ENCODE measurements at places on chromosomes 4 and X.

DNA sequence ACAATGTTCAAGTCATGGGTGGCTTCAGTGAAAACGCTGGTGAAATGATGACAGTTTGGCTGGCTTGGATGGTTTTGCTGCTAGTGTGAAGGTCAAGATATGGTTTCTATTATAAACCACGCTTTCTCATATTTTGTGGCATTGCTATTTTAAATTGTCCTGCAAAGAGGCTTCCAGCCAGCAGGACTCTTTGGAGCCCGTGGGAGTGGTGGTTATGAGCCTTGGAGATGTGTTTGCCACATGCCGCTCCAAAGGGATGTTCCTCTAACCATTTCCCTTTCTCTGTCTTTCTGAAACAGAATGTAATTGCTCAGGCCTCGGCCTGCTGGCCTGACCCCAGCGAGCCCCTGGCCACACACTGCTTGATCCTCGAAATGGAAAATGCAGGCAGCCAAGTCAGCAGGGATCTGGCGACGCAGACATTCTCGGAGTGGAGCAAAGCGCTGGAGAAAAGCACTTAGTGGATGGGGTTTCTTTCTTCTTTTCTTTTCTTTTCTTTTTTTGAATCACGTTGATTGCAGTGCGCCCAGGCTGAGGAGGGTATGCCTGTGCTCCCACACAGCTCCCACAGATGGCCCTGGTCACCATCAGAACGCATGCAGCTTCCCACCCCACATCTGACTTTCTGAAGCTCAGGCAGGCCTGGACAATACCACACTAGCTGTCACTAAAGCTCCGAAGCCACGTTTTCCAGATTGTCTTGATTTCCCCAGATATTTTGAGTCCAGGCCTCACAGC lies 114.0 kb downstream of the ENPP6 start:
- no peak for DNase-seq

DNA sequence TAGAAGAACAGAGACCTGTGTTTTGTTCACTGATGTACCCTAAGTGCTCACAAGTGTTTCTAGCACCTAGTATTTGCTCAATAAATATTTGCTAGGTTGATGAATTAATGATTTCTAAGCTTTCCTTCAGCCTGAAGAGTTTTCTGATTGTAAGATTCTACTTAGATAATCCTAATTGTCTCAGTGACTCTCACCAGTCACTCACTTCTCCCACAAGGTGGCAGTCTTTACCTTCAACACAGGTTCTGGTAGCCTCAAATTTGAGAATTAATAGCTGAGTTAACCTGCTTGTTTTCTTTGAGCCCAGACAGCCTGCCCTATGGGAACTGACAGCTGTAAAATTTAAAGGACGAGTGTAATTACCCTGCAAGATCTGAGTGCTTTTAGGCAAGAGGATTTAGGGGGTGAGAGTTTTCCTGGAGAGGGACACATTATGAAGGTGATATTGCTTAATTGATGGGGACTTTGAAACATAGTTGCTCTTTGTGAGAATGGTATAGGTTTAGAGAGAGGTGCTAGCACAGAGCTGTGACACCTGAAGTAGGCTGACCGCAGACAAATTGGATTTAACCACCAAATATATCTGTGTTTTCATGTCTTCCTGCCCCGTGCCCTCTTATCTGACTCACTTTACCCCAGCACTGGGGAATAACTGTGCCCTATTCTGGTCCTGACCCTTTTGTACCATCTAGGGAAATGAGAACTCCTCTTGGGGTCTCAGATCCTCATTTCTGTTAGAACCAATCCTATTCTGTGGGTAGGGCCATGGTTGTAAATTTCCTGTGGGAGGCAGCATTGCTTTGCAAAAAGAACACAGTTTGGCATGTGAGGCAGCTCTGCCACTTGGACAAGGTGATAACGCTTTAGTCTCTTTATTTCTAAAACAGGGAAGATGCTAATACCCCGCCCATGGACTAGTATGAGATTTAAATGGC lies 27.7 kb downstream of the CD38 start:
- DNase-seq = peak; percentile 16

- no peak for DNase-seq
These were observed 565 bp upstream of the ZNF41 start for GRCh38 chrX:47483306-47484268.

DNA sequence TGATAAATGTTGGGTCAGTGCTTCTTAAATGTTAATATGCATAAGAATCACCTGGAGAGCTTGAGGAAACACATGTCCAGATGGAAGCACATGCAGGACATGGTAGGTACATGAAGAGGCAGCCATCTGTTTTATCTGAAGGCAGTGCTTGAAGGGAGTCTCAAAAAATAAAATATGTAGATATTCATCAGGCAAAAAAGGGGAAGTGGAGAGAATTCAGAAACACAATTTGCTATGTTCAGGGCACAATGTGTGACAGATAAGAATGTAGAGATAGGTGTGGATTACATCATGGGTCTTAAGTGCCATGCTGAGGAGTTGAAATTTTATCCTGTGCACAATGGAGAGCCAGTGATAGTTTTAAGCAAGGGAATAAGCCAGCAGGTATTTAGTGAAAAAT lies 59.6 kb upstream of the CASK start:
- no peak for DNase-seq

DNA sequence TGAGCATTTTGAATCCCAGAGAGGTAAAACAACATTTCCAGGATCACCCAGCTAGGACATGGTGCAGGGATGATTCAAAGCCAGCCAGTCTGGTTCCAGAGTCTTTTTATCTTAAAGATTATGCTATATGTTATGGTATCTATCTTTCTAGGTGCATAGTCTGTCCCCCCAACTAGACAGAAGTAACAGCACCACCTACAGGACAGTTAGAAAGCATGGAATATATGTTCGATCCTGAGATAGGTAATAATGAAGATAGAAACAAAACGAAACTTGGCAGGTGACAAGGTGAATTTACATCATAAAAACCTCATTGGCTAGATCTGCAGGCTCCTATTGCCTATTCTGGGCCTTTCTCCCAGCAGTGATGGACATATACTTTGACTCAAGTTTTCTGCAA lies 723.2 kb downstream of the SMARCA1 start:
- DNase-seq = no peak

DNA sequence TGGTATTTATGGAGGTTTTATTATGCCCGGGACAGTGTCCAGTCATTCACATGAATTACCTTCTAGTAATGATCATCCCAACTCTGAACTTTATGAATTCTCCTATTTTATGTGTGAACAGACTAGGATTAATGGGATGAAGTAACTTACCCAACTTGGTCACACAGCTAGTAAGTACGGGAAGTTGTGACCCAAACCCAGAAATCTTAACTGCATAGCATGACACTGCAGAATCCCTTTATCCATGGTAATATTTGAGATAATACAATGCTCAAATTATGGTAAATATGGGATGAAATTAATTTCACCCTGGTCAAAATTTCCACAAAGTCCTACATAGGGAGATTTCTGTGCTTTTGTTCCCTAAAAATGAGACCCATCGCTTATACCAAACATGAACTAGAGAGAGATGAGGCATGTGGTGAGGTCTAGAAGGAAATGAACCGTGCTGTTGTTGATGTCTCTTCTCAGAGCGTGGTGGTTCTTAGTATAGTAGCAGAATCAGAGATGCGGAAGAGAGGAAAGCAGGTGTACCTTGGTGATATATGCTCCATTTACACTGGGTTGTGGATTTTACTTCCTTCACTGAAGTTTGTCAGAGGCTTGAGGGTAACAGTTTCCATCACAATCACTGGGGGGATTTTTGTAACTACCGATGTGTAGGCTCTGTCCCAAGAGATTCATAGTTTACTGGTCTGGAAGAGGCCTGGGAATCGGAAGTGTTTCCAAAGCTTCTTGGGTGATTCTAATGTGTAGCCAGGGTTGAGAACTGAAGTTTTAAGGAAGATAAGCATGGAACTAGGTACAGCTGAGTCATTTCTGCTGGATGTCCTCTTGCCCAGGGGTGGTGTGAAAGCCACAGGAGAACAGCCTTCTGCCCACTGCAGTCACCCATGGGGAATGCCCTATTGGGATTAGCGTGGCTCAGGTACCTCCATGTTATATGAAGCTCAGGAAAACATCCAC lies 30.2 kb upstream of the FAM9C start:
- DNase-seq = no peak

GRCh38 chr4:176919631-176920030 lies 126.9 kb upstream of the VEGFC start:
- DNase-seq = no peak

- DNase-seq = no peak
These were observed 600.0 kb downstream of the IL1RAPL1 start for GRCh38 chrX:29187264-29187663.

DNA sequence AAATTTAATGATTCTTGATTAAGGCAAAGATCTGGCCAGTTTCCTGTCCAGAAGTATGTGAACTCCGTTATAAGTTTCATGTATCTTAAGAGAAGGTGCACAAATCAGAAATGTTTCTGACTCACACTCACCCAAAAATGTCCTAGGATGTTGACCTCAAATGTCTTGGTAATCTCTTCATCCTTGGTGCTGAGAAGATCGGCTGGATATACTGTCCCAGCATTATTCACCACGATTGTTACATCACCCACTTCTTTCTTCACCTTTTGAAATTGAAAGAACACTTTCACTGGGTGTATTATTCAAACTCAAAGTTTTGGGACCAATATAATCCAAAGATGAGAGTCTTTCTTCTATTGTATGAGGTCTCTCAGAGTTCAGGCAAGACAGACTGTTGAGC lies 5.7 kb downstream of the HSD17B13 start:
- no peak for DNase-seq

DNA sequence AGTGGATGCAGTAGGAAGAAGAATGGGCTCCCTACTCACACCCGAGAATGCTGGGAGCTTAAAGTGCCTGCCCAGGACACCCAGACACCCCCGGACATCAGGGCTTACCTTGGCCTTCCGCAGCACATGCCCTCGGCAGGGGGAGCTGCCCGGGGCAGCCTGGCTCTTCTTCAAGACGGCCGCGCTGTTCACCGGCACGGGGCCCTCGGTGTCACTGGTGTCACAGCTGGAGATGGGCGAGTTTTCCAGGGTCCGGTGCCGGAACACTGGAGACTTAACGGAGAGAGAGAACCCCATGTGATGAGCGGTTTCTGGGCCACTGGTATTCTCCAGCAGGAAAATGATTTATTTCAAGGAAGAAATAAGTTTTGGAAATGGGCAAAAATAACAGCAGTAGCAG lies 170.9 kb downstream of the AFAP1 start:
- DNase-seq = no peak

- no peak for DNase-seq
These were observed 14.1 kb downstream of the ACSL1 start for GRCh38 chr4:184811526-184812198.

- DNase-seq = no peak
These were observed 327.4 kb downstream of the PPP3CA start for GRCh38 chr4:101019941-101020401.

DNA sequence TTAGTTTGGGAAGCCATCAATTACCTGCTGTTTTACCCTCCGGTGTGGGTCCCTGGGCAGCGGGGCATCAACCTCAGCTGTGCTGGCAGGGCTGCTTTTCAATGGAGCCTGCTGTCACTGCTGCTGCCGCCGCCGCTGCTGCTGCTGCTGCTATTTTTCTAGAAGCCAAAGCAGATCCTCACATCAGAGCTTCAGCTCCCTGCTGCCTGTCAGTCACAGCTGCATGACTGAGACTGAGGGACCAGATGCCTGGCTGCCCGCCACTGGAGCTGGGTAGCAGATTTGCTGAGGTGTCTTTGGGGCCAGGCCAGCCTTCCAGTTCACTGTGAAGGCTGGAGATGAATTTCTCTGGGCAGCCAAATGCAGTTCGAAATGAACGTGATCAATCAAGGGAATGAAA lies 200.3 kb upstream of the NHS start:
- no peak for DNase-seq

- DNase-seq = no peak
These were observed 482 bp upstream of the MBTPS2 start for GRCh38 chrX:21838937-21839333.

GRCh38 chr4:80183250-80184052 lies 13.9 kb upstream of the PRDM8 start:
- DNase-seq = no peak

DNA sequence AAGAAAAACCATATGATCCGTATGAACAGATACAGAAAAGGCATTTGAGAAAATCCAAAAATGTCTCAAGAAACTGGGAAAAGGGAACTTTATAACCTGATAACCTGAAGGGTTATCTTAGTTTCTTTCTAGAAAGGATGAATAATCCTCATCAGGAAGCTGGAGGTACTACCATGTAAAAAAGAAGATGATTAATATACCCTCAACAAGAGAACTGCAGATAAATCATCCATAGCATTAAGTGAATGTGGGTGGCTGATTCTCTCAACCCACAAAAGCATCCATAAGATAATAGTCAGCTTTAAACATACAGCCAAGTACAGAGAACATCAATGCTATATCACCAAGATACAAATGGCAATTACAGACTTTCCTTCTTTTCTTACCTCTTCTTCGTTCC lies 26.4 kb downstream of the ANAPC10 start:
- no peak for DNase-seq

GRCh38 chr4:88467392-88467791 lies 10.5 kb downstream of the HERC5 start:
- DNase-seq = no peak

All from stimulated activated CD4-positive, alpha-beta T cell treated with anti-CD3 and anti-CD28 coated beads, TNF-alpha, amount 100 ng/mL, for 4 hours (primary cell).